ENCODE measurements at places on chromosomes 4 and X.

DNA sequence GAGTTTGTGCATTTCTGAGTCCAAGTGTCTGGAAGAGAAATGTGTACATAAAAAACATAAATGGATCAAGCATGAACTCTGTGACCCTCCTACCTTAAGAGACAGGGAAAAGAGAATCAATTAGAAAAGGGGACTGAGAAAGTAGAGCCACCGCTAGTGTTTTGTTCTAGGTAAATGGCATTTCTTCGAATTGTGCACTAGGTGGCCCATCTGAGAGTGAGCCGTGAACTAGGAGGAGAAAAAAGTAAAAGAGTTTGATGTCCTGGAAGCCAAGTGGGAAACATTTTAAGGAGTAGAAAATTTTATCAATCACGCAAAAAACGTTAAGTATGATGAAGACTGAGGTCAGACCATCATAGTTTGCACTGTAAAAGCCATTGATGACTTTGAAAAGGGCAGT is 55.1 kb downstream of the NAF1 start:
- no peak for DNase-seq

GRCh38 chr4:146347822-146348221 is 133.5 kb downstream of the REELD1 start:
- DNase-seq, result no peak

GRCh38 chr4:114311787-114312186 is 286.8 kb upstream of the UGT8 start:
- DNase-seq, result no peak

DNA sequence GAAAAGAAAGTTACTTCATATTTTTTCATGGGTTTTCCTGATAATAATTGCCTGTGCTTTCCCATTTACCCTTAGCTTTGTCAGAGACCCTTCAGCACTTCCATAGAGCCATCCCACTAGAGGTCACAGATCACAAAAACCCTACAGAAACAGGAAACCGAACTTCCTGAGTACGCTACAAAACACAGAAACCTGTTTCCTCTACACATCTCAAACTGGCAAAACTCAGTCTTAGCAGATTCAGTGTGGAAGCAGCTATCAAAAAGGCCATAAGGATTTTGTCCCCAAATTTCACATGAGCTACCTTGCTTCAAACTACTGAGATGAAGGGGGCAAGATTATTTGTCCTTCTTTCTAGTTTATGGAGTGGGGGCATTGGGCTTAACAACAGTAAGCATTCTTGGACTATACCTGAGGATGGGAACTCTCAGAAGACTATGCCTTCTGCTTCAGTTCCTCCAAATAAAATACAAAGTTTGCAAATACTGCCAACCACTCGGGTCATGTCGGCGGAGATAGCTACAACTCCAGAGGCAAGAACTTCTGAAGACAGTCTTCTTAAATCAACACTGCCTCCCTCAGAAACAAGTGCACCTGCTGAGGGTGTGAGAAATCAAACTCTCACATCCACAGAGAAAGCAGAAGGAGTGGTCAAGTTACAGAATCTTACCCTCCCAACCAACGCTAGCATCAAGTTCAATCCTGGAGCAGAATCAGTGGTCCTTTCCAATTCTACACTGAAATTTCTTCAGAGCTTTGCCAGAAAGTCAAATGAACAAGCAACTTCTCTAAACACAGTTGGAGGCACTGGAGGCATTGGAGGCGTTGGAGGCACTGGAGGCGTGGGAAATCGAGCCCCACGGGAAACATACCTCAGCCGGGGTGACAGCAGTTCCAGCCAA is at the start of gene MMRN1:
MMRN1 (plus strand) TSS at position 206 of the 902 bp plus-strand sequence; CDS start at position 324, 118 bp downstream.
- no peak for DNase-seq

- no peak for DNase-seq
Observed at GRCh38 chrX:72297953-72298730, 7.6 kb downstream of the CITED1 start.
